ENCODE measurements at places on chromosomes 3 and 15.

DNA sequence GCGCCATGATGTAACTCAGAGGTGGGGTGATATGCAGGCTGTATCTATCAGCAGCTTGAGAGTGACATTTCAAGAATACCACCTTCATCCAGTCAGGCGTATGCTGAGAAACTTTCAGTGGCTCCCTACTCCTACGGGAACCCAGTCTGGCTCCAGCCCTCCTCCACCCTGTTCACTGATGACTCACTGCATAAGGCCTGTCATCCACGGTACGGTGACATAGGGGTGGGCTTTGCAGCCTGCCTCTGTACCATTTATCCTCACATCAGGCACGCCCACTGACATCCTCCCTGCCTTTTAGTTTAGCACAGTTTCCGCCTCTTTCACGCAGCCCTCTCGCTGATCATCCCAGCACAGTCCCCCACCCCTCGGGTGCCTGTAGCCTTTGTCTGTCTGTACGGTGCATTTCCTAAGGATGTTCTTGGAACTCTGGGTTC lies 11.7 kb downstream of the PXYLP1 start:
- no peak for DNase-seq

DNA sequence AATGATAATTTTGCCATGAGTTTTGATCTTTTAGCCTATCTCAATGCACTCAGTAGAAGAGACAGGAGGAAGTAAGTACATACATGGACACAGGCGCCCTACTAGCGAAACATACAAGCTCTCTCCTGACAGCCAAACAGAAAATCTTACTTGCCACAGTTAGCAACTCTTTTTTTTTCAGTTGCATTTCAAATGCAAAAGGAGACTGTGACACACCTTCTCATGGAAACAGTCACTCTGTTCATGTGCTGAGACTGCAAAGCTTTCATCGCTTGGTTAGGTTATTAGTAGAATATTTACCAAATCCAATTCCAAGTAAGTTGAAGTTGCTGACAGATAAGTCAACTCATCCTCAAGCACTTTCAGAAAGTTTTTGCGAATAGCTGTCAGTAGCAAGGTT lies 223.3 kb downstream of the FOXP1 start:
- DNase-seq, result no peak

GRCh38 chr3:1532935-1533606 lies 440.2 kb downstream of the CNTN6 start:
- no peak for DNase-seq

GRCh38 chr15:76061700-76062099 lies 1.9 kb downstream of the TMEM266 start:
- DNase-seq, result no peak

DNA sequence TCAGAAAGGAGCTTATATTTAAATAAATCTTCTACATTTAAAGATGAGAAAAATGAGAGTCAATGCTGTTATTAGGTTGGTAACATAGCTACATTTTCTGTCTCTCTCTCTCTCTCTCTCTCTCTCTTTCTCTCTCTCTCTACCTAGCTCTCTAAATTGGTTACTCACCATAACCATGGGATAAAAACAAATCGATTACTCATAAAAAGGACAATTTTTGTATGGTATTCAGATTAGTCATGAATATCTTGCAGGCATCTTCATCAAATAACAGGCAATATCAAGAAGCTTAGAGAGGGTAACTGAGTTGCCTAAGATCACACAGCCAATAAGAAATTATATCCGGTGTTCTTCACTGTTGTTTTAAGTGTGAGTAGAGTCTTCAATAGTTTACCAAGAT lies 81.8 kb upstream of the ALCAM start:
- no peak for DNase-seq

DNA sequence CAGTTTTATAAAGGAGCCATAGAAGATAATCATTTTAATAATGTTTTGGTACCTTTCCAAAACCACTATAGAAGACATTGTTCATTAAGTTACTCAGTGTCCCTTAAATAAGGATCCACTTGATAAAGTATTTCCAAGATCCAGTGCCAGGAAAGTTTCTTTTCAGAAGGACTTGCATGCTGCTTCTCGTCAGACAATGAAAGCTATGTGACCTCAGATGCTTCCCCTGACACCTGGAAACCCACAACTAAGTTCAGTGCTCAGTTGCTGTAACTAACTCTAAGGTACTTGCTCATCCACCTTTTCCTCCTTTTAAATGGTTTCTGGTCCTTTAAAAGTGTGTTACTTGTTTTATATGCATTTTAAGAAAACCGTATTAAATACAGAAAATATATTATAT lies 7.3 kb downstream of the SSR3 start:
- DNase-seq, result no peak

DNA sequence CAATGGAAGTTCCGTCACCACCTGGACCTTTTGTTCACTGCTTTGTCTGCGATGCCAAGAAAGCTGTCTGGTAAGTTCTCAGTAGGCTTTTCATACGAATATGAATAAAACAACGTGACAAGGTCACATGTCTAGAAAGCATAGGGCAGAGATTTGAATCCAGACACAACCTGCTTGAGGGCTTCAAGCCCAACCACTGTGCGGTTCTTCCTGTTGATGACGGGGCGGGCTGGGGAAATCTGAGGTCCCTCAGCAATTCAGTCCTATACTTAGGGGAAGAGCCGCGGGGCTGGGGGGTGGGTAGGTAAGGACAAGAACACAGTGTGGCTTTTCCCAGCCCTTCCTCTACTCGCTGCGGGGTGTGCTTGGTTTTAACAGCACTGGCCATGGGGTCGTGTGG lies 32.4 kb upstream of the SMAD3 start:
- no peak for DNase-seq

DNA sequence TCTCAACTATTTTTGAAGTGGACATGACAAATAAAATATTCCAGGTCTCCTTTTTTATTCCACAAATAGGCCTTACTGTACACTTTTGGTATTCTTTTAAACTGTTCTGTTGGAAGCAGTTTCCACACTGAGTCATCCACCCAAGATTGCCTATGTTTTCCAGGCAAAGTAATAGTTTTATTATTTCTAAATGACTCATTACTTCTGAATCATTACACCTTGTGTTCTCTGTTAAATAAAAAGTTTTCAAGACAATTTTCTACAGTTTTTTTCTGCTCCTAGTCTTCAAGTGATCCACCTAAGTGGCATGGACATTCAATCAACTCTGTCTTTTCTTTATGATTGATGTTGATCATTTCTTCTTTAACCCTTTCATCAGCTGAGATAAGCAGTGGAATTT lies 26.5 kb downstream of the PPP2R3A start:
- DNase-seq, result no peak

DNA sequence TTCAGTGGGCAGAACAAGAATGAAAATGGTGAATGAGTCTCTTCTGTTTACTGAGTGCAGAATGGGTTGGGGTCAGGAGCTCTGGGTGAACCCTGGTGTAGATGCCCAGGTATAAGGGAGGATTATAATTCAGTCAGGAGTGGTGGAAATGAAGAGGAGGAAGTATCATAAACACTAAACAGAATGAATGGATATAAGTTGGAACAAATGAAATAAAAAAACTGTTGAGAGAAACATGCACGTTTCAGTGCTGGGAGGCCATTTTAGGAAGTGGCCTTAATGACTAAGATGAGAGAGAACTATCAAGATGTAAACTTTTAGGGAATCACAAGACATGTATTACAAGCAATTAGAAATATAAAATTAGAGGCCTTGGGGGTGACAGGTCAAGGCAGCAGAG lies 32.8 kb upstream of the LEKR1 start:
- no peak for DNase-seq

DNA sequence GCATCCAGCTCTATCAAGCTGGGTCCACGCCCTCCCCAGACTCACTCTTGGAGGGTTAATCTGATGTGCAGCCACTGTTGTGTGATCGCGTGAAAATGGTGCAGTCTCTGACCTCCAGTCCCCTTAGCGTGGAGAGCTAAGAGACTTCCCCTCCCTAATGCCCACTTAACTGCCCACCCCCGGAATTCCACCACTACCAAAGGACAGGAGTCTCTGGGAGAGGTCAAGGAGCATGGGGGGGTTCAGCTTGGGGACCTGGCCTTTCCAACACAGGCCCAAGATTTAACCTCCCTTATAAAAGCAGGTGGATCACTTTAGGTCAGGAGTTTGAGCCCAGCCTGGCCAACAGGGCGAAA lies 48.8 kb downstream of the CCDC12 start:
- no peak for DNase-seq

DNA sequence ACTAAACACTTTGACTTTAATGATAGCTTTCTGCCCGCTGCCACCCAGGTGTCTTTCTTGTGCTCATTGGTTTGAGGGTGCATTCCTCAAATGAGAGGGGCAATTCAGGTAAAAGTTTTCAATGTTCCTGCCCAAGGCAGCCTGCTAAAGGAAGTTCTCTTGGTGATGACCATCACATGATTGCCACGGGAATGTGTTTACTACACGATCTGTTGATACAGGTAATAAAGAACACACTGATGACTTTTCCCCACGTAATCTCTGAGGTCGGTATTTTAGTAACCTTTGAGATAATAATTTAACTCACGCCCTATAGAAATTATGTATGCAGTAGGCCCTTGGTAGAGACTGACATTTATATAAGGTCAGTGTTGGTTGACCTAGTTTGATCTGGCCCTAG lies 39.3 kb downstream of the FNDC3B start:
- DNase-seq, result no peak

DNA sequence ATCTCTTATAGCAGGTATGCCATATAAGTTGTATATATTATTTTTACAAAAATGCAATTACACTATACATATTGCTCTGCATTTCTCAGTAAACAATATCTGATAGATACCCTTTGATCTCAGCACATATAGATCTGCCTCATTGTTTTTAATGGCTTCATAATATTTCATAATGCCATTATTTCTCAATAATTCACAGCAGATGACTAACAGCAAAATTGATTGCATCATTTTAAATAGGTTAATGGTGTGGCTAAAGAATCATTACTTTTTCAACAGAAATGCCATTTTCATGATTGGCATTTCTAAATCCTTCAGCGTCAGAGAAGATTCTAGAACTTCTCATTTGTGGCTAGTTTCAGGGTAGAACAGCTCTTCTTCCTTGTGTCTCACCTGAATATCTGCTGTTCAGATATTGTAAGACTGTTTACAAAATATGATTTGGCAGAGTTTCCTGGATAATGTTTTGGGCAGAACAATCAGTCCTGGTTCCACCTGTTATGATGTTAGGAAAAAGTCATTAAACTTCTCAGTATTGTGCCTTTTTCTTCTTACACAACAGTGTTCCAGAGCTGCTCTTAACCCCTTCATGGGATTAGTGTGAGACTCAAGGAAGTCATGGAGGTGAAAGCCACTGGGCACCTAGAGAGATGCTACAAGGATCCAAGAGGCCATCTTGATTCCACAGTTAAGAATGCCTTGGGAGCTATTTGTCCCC lies 397.6 kb upstream of the THBS1 start:
- no peak for DNase-seq

DNA sequence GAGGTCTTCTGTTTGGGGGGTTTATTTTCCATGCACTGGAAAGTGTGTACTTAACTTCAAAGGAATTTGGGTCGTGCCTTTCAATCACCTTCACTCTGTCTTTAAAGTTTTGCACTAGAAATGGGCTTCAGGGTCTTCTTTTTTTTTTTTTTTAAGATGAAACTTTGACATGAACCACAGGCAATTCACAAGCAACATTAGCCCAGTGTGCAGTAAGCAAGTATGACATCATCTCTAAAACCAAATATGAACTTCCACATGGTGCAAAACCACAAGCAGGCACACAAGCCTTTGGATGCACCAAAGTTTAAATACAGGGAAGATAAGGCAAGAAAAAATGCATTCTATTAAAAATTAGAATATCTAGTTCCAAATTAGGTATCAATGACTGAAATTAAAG lies 381.9 kb downstream of the ERC2 start:
- DNase-seq, result no peak

- DNase-seq, result no peak
These were observed 36.3 kb downstream of the MESD start for GRCh38 chr15:80953001-80953952.

DNA sequence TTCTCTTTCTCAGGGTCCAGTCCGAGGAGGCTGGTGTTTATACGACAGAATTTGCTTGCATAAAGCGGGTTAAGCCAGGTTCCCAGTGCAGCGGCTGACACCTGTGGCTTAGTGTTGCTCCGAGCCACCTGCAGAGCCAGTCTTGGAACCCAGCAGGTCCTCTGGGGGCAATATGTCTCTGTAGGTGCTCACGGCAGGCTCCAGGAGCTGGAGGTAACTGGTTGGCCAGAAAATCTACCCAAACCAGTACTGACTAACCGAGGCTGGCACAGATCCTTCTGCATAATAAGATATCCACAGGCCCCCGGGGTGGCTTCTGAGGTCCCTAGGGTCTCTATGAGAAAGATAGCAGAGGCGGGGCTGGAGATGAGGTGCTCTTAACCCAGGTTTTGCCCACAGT lies 3.2 kb downstream of the MGLL start:
- DNase-seq, result no peak

DNA sequence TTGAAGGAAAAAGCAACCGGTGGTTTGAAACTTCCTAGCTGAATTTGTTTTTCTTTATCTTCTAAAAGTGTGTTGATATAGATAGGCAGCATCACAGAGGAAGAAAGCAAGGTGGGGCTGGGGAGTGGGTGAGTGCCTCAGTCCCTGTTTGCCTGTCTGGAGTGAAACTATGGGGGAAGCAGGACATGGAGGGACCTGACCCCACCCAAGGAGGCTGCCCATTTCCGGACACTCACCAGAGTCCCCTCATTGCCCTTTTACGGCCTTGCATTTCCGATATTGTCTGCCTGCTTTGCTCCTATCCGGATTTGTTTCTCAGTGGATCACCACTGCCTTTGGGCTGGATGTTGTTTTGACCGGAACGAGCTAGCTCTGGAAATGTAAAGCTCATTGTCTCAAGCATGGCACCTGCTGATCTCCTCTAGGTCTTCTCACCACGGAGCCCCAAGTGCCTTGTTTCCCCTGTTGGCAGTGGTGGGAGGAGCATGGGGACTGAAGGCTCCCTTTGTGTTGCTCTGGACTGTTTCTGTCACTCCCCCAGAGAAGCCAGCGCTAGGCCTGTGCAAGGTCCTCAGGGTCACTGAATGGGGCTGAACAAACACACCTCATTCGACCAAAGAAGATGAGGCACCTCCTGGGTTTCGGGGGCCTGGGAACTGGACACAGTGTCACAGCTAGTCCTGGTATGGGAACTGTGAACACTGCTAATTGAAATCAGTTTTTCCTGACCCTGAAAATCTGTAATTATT lies 7.0 kb downstream of the CLDN11 start:
- DNase-seq, result no peak

- no peak for DNase-seq
These were observed 62.2 kb upstream of the CTSH start for GRCh38 chr15:79007066-79007465.

All from activated T-helper 1 cell treated with anti-CD3 and anti-CD28 coated beads, Interleukin-2, amount 50 U/mL, for 16 hours (primary cell).